ENCODE measurements at places on chromosomes 12 and 14.

GRCh38 chr14:104464907-104465306 lies 114.7 kb upstream of the C14orf180 start:
- no peak for DNase-seq

GRCh38 chr12:51695241-51696010 lies 104.4 kb downstream of the SCN8A start:
- DNase-seq = no peak

- no peak for DNase-seq
Measured at GRCh38 chr14:72522847-72523246, 371.1 kb downstream of the DPF3 start.

DNA sequence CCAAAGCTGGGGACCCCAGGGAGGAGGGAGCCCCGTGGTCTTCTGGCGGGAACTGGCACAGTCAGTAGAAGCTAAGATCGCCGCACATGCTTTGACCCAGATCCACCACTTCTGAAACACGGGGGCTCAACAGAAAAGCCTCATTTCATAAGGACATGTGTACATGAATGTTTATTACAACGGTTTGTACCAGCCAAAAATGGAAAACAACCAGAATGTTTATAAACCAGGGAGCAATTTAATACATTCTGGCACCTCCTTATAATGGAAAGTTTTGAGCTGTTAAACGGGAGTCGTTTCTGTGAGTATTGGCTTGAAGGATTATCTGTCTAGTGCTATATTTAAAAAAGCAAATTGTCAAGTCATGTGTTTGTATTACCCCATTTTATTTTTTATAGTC lies 7.3 kb upstream of the TMEM179 start:
- DNase-seq = no peak

DNA sequence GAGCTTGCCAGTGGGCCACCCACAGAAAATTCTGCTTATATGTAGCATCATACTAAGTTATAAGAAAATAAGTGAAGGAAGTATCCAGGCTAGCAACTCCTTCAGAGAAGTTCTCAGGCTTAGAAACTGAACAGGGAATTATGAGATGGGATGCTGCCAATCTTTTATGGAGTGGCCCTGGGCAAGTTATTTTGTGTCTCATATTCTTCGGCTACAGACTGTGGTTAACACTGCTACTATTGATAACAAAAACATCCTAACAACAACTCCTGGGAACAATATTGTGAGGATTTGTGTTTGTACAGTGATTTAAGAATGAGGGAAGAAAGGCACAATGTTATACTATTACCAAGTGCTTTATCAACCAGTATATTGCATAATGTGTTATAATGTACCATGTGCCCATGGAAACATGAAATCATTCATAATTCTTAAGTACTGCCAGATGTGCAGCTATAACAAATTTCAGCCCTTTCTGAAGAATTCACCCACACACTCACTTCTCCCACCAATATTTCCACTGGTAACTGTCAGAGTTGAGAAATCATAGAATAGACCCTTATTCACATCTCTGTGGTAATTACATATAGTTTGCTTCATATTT lies 113.3 kb upstream of the SOX5 start:
- DNase-seq = no peak

DNA sequence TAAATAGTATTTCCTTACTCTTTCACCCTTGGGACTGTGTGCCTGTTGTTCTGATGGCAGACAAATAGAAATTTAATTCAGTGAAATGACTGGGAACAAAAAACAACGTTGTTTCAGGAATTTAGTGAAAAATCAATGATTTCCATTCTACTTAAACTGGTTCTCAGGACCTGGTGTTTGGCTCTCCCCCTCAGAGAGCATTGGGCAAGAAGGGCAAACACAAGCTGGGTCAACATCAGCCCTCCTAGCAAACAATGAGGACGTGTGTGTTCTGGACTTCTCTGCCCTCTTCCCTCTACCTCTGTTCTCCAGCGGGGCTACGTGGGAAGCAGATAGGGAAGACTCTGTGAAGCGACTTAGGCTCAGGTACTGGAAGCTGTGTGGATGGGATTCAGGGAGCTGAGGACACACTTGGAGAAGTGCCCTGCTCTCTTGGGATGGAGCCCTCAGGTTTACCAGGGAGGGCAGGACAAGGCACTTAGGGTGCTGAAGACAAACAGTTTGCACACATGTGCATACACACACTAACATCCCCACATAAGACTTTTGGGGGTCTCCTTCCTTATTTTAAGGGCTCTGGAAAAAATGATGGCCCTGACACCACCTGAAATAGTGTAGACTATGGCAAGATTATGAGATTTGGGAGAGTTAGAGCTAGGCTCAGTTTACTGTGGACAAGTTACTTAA lies 7.6 kb upstream of the SERPINA1 start:
- no peak for DNase-seq

- no peak for DNase-seq
Measured at GRCh38 chr14:63286071-63286470, 32.7 kb downstream of the GPHB5 start.

GRCh38 chr12:2739832-2740641 lies 54.7 kb upstream of the FKBP4 start:
- no peak for DNase-seq

DNA sequence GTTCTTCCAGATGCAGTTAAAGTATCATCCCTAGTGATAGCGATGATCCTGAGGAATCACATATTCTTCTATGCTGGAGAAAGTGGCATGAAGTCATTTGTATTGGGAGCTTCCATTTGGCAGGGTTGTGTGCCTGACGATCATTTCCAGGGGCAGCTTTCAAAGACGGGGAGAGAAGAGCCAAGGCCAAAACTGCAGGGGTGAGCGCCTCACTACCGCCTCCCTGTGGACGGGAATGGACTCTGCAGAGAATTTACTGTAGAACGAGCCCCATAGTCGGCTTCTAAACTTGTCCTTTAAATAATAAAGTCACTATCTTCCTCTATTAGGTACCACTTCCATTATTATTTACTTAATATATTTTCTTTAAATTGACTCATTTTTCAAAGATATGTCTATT lies 555.9 kb upstream of the TMEM132C start:
- no peak for DNase-seq

DNA sequence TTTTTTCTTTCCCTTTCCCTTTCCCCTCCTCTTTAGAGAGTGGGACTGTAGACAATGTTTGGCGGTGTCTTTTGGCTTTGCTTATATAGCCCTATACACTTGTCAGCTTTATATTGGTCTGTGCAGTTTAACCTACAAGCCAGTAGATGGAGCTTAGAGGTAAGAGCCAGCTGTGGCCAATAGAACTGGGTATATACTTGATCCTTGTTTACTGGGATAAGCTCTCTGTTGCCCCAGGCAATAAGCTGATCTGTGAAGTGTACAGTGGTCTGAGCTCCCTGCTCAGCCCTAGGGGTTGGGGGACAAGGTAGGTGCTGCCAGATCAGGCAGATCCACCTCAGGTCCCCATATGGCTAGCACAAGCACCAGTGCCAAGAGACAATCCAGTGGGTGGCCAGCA lies 434.1 kb downstream of the NOVA1 start:
- no peak for DNase-seq

DNA sequence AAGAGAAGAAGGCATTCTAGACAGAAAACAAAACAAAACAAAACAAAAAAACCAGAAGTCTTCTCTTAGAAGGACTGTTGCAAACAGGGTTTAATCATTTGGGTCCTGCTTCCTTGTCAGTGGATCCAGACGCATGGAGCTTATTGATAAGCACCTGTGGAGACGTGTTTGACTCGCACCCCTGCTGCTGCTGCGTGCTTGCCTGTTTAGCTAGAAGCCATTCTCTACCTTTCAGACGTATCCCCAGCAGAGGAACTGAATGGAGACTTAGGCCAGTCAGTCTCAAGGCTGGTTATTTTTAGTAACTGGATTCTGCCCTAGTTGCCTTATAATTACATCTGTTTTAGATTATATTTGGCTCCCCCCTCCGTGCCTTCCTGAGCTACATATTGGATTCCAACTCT lies 186.1 kb upstream of the EEA1 start:
- no peak for DNase-seq

DNA sequence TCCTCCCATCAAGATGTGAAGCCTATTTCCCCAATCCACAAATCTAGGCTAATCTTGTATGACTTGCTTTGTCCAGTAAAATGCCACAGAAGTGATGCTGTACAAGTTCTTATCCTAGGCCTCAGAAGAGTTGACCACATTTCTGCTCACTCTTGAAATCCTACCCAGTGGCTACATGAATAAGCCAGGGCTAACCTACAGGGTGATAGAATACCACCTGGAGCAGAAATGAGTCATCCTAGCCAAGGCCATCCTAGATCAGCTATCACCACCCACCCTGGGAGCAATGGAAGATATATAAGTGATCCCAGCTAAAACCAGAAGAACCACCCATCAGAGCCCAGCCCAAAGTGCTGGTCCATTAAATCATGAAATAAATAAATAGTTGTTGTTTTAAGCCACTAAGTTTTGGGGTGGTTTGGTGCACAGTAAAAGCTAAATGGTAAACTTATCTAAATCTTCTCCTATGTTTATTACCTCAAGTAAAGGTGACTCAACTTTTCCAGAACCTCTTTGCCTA lies 105.1 kb downstream of the RPS29 start:
- DNase-seq = no peak

GRCh38 chr14:64423987-64424386 lies 35.8 kb downstream of the MTHFD1 start:
- no peak for DNase-seq

- DNase-seq = no peak
Measured at GRCh38 chr12:38544330-38545066, 227.9 kb downstream of the ALG10B start.

GRCh38 chr12:26576266-26576665 lies 256.7 kb downstream of the ITPR2 start:
- no peak for DNase-seq

- DNase-seq = no peak
Measured at GRCh38 chr12:102462795-102463465, 17.4 kb downstream of the IGF1 start.

All from stimulated activated CD8-positive, alpha-beta memory T cell treated with anti-CD3 and anti-CD28 coated beads, Interleukin-15, amount 100 ng/mL, for 4 hours (primary cell).